Substantia nigra (tissue), 51 donors: ENCODE measurements at places on chromosomes 11 and 22.

DNA sequence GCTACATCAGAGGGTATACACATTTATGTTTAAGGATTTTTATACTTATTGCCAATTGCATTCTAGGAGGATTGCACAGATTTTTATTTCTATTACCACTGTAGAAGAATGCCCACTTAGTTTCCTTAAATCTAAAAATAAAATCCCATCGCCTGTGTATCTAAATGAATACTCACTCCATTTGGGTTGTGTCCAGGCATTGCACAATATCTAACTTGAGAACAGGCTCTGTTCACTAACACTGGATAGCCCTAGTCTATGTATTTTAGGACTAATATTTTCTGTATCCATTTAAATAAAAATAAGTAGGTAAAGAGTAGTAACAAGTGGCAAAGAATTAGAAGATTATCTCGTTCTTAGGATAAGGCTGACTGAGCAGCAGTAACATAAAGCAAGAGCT, 4.1 kb downstream of the C11orf52 start:
- DNase-seq: no peak

DNA sequence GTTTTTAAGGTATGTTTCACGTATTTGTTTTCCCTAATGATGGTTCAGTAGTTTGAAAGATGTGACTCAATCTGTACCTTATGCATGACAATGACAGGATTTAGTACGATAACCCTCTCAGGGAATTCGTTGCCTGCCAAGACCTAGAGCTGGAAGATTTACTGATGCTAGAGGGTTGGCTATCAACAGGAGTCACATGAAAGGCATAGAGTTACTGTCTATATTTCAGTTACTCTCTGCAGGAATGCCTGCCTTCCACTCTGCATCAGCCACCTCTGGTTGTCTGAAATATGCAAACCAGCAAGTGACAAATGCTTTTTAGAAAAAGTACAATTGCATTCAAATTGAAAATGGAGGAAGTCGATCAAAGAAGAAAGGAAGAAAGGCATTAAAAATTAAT, 276.3 kb upstream of the RAG2 start:
- no peak for DNase-seq

DNA sequence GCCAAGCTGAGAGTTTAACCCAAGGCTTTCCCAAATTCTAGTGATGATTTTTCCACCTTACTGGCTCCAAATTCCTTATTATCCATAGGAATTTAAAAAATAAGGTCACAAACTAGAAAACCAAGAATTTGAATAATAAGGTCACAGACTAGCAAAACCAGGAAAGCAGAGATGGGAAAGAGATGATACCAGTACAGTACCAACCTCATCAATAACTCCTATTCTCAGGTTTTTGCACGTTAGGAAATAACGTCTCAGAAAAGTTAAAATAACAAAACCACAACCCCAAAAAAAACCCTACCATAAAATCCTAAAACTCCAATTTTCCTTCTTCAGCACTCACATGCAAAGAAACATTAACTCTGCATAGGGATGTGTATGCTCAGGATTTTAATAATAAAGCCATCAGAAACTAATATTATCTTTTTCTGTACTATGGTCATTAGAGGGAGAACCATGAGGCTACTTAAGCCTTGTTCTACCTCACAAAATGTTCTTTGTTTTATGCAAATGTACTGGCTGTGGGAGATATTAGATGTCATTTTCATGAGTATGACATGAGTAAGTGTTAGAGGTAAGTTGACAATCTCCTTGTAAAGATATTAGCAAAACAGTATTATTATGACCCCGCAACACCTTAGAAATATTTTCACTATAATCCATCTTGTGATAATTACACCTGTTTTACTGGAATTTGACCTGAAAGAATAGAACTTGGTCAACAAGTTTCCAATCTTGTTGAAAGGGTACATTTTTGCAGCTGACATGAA, 16.1 kb upstream of the EED start:
- no peak for DNase-seq

GRCh38 chr11:69465236-69466000, 16.0 kb upstream of the LINC01488 start:
- DNase-seq: no peak

DNA sequence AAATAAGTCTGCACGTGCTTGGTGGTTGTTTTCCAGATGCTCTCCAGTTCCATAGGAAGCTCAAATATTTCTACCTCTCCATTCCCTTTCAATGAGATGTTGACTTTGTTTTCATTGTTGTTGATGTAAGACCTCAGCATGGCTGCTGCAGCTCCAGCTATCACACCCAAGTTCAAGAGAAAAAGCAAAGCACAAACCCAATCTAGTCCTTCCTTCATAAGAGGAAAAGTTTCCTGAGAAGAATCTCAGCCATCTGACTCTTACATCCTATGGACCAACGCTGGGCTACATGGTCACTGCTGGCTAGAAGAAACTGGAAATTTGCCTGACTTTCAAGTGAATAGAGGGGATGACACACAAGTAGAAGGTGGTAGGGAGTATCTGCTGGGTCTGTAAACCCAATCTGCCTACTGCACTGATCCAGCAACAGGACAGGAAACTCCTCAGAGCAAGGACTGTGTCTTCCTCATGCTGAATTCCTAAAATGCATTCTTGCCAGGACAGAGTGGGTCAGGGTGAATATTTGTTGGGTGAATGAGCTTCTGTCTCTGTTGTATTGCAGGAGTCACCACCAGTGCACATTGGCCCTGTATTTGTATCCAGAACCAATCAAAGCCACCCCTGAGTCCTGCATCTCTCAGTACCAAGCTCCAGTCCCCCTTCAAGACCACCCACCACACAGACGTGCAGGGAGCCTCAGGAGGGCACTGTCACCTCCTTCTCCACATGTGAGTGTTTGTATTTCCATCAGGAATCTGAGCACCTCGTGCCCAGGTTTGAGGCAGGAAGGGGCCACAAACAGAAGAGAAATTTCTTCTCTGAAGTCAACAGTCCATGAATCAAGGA, 118.0 kb upstream of the IGLL5 start:
- DNase-seq: no peak

DNA sequence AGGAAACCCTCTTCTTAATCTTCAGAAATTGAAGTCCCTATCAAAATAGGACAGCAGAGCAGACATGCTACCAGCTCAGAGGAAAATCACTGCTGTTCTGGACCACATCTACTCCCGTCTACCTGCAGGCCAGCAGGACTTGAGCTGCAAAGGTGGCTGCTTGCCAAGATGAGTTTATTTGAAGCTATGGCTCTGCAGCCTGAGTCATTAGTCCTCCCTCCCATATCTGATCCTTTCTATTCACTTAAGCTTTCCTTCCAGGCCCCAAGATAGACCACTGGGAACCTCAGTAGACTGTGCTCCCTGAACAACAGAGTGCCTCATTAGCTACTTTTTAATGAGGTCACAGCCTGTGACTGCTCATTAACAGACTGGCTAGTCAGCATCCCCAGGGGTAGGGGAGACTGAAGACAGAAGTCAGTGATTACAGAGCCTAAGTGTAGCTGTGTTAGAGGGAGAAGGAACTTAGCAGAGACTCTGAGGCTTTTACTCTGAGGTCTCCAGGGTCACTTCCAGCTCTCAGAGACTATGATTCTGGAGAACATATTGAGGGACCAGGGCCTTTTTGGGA, 6.8 kb upstream of the OR10A2 start:
- no peak for DNase-seq

- DNase-seq: no peak
Observed at GRCh38 chr11:133323354-133323753, 208.9 kb downstream of the OPCML start.

GRCh38 chr11:62542111-62542745, 4.4 kb downstream of the AHNAK start:
- DNase-seq: no peak
